ENCODE measurements at places on chromosomes 7 and 10.

DNA sequence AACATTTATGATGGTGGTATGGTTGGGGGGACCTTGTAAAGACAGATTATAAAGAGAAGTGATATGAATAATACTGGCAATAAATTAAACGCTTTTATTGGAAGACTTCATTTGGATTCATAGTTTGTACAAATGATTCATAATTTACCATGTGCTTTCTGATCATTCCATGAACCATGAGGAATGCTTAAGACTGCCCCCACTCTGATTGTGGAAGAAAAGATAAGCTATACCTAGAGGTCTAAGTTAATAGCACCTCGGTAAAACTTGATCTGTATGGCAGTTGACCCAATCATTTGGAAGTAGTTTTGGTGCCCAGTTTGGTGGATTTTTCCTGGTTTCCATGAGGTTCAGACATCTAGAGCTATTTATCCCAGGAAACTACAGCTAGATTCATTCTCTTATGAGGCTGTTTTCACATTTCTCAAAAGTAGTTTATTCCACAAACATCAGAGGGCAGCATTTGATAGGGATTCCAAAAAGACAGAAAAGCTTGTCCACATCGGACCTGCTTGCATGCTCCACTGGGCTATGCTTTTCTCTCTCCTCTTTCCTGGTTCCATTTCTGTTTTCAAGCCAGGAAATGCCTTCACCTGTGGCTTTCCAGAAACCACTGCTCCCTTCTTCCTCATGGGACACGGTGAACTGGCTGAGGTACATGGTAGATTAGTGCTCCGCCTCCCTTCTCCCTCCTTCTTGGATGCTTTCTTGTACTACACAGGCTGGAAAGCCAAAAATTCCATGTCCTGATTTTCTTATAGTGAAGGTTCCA is 29.2 kb downstream of the TFAM start:
- DNase-seq: peak; percentile 2

- no peak for DNase-seq
These were observed 17.7 kb downstream of the EZH2 start for GRCh38 chr7:148866362-148866761.

- no peak for DNase-seq
These were observed 316.1 kb downstream of the SFMBT2 start for GRCh38 chr10:7094781-7095180.

- no peak for DNase-seq
These were observed 2.2 kb upstream of the LMBR1 start for GRCh38 chr7:156895024-156895780.

GRCh38 chr10:106410331-106410730 is 754.2 kb downstream of the SORCS1 start:
- DNase-seq: no peak
